ENCODE measurements at places on chromosomes 2 and 18. TPM values are rescaled to one million over a fixed set of nuclear protein-coding genes. Genes with fewer than 3 reads are reported as not detected.

Gene MAP3K19
- not detected for total RNA-seq

Gene MYO5B
- not detected for total RNA-seq

Gene SERPINB3
- not detected for total RNA-seq

Gene GPR35
- total RNA-seq: 11.0 TPM

Gene MAL
- total RNA-seq: 130 TPM

Gene CXCR1
- total RNA-seq: not detected

Gene GAL3ST2
- 1.1 TPM for total RNA-seq

Gene DYNAP
- total RNA-seq: not detected

Gene MEP1B
- total RNA-seq: 0.42 TPM

Gene PROM2
- total RNA-seq: 0.47 TPM

Gene DNAJC5G
- not detected for total RNA-seq

Gene CFAP65
- not detected for total RNA-seq

Gene ASB18
- not detected for total RNA-seq

Gene STARD6
- not detected for total RNA-seq

Gene PLB1
- total RNA-seq: 2.0 TPM

Gene CPO
- total RNA-seq: not detected

Gene SCYGR8
- total RNA-seq: not detected

Gene MORN2
- 1.5 TPM for total RNA-seq

Gene RGPD3
- total RNA-seq: 0.44 TPM

Gene HRH4
- 0.39 TPM for total RNA-seq

Gene GRP
- not detected for total RNA-seq

Gene LYPD6B
- not detected for total RNA-seq

Gene SEPTIN10
- total RNA-seq: 5.6 TPM

Gene TXNDC2
- not detected for total RNA-seq

Gene OSR1
- total RNA-seq: not detected

Gene C2orf72
- total RNA-seq: not detected

Gene AQP12B
- not detected for total RNA-seq

Gene UPP2
- not detected for total RNA-seq

Gene SPR
- not detected for total RNA-seq
